ENCODE measurements at places on chromosomes 3 and 15.

- no peak for DNase-seq
Observed at GRCh38 chr3:160224256-160224655, 966 bp upstream of the C3orf80 start.

DNA sequence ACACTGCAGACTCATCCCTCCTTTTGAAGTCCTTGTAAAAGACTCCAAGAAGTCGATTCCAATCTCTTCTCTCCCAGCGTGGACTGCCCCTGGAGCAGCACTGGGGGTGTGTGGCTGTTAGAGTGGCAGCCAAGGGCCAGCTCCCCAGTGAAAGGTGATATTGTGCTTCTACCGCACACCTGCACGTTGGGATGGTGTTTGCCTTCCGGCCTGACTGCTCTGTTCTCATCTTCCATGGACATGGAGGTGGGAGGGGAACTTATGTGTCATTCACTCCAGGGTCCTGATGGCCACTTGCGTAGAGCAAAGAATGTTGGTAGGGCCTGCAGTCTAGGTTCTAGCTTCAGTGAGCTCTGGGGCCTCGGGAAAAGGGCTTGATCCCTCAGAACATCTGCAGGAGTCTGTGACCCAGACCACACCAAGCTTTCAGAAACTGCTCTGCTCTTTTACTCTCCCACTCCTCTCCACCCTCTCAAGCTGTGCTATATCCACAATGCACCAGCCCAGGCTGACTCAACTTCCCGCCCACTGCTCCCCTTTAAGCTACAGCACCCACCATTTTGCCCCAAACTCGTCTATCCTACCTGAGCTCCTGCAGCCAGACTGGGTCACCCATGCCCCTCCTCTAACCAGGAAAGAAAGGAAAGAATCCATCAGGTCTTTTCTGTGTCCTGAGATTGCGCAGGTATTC lies 31.3 kb downstream of the LIPC start:
- no peak for DNase-seq

DNA sequence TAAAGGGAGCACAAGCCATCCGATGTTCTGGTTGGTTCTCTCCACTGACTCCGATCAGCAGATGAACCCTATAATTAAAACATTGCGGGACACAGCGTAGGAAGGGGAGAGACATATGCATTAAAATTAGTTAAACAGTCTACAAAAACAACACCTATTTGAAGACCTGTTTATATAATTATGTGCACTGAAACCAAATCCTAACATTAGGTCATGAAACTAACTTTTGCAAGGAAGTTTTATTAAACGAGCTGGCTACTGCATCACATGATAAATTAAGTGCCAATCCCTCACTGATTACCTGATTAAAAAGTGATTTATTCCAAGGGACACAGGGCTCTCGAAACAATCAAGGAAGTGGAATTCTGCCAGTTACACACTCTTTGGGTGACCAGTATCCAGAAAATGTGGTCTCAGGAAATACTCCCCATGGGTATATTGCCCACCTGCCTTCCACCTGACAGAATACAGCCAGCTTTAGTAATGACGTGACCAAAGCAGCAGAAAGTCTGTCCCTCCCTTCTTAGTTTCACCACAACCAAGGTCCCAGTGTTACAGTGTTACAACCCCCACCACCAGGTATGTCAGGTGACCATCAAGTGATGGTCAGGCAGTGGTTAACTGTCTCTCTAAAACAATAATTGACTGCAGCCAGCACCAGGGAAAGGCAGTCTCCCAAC lies 69.5 kb downstream of the HERC1 start:
- DNase-seq: no peak

DNA sequence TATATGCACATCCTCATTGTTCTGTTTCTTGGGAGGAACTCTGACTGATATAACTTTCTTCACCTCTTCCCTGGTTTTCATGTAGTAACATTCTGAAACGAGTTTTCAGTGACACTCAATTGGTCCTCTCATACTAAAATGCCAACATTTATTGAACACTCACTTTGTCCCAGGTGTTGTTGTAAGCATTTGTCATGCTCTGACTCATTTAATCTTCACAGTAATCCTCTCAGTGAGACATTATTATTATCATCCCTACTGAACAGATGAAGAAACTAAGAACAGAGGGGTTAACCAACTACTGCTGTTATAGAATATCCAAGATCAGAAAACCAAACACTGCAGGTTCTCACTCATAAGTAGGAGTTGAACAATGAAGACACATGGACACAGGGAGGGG lies 94.1 kb upstream of the MRPL3 start:
- no peak for DNase-seq

DNA sequence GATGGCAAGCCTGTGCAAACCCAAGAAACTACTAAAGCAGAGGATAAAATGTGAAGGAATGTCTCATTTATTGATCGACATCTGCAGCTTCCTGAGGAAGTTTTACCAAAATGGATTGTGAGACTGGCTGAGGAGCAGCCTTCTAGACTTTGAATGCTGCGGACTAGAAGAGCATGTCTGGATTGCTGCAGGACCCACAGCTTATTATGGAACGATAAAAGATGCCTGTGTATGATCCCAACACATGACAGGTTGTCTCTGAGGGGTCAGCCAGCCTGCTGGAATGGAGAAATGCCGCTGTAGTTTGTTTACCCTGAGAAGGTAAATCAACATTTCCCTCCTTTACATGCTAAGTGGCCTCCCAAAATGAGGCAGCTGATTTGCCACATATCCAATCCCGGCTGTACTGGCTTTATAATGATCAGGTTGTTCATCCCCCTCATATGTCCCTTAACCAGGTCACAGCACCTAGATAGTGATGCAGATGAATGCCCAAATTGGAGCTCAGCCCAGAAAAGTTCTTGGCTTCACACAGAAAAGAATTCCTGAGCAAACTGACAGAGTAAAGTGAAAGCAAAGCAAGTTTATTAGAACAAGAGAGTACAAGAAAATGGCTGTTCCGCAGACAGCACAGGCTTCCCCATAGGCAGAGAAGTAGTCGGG lies 63.9 kb downstream of the IL12A start:
- DNase-seq: no peak

DNA sequence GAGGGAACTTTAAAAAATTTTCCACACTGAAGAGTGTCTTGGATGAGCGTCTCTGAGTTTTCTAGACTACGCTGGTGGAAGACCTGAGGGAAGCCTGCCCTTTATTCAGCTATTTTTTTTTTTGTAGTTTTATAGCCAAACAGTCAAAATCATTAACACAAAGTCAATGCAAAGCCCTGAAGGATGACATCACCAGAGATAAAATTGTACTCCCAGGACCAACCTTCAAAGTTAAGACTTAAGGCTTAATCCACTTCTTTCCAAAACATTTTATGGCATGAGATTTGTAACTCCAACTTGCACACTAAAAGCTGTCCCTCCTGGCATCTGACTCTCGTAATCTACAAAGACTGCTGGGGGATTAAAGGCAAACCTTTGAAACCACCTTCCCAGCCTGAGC lies 263.4 kb upstream of the LYSMD4 start:
- DNase-seq: no peak

GRCh38 chr15:62988701-62989100 lies 53.8 kb upstream of the TPM1 start:
- no peak for DNase-seq

DNA sequence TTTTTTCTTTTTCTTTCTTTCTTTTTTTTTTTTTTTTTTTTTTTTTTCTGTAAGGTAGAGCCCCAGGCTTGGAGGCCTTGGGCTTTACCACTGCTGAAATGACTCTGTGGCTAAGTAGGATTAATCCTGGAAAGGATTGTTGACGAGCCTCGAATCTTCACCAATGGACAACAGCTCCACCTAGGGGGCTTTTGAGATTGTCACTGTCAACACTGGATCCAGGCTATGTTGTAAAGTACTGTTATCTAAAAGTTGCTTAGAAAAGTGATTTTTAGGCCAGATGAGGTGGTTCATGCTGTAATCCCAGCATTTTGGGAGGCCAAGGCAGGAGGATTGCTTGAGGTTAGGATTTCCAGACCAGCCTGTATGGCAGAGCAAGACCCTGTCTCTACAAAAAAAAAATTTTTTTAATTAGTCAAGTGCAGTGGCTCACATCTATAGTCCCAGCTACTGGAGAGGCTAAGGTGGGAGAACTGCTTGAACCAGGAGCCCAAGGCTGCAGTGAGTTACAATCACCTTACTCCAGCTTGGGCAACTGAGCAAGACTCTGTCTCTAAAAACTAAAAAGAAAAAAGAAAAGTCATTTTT lies 41.6 kb downstream of the KLHL18 start:
- DNase-seq: no peak

GRCh38 chr3:139119331-139120025 lies 74.8 kb upstream of the PRR23C start:
- DNase-seq: no peak

GRCh38 chr3:188037195-188037718 lies 116.7 kb upstream of the LPP start:
- DNase-seq: no peak

DNA sequence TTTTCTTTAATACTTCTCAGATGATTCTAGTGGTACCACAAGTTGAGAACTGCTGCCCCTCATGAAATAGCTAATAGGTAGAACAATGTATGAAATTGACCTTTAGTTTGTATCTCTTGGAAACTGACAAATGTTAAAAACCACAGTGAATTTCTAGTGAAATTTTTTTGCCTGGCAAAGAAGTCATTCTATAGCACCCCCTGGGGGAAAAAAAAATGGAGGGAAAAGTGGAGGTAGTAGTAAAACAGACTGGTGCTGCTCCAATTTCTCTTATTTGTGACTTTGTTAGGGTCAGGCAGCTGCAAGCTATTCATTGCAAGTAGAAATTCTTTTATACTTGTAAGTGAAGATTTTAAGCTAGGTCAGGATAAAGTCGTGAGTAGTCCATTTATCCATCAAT lies 605.0 kb downstream of the NLGN1 start:
- no peak for DNase-seq

- DNase-seq: no peak
Observed at GRCh38 chr3:176401211-176401610, 796.1 kb downstream of the TBL1XR1 start.

DNA sequence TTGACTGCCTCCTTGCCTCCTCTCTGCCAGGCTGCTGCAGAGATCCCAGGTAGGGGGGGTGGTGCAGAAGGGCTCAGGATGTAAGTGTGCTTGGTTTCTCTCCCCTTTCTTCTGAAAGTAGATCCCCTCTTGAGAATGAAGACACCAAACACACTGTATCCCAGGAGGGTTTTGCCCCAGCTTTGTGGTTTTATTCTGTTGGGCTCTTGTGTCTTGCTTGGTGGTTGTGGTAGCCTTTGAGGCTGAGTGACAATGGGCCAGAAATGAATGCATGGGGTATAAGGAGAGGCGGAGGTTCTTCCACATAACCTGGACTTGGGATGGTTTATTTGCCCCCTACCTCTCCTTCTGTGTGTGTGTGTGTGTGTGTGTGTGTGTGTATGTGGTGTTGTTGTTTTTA lies 5.7 kb downstream of the PDIA5 start:
- DNase-seq: no peak

DNA sequence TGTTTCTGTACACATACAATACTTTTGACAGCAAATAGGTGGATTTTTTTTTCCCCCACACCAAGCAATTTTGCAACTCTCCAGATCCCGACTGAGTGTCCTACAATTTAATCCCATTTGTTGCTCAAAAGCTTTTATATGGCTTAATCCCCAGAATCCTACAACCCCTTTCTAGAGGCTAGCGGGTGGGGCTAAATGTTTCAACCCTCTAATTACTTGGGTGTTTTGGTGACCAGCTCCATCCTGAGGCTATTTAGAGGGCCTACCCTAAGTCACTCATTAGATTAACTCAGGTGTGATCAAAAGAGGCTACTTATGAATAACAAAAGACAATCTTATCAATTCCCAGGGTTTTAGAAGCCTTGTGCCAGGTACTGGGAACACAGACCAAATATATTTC lies 21.0 kb upstream of the FBXL2 start:
- no peak for DNase-seq

DNA sequence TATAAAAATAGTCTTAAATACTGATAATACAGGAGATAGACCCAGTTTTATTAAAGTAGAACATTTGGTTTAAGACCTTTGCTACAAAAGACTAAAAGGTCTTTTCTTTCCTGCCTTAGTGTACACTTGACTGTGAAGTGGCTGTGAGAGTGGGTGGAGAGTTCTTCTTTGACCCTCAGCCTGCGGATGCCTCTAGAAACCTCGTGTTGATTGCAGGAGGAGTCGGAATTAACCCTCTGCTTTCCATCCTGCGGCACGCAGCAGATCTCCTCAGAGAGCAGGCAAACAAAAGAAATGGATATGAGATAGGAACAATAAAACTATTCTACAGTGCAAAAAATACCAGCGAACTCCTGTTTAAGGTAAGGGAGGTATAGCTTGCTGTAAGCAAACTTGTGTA lies 36.5 kb downstream of the OXNAD1 start:
- no peak for DNase-seq

- no peak for DNase-seq
Observed at GRCh38 chr3:55207744-55208143, 279.4 kb downstream of the WNT5A start.

DNA sequence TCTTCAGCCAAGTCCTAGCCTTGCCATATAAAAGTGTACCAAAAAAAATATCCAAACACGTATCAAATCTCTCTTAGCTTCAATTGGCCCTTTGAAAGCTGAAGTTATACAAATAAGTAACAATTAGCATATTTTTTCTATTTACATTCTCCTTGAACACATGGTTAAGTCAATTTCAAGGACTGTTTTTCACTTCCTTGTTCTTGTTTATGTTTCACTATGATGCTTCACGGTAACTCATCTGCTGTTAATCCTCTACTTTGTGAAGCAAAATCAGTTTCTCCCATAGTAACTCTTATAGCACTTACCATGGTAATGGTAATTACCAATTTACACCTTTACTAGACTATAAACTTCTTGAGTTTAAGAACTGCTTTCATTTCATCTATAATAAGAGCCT lies 10.6 kb upstream of the SPRED1 start:
- DNase-seq: no peak

GRCh38 chr3:119664370-119664769 lies 4.0 kb upstream of the POPDC2 start:
- DNase-seq: no peak

GRCh38 chr3:172782235-172782634 lies 31.7 kb downstream of the ECT2 start:
- no peak for DNase-seq

DNA sequence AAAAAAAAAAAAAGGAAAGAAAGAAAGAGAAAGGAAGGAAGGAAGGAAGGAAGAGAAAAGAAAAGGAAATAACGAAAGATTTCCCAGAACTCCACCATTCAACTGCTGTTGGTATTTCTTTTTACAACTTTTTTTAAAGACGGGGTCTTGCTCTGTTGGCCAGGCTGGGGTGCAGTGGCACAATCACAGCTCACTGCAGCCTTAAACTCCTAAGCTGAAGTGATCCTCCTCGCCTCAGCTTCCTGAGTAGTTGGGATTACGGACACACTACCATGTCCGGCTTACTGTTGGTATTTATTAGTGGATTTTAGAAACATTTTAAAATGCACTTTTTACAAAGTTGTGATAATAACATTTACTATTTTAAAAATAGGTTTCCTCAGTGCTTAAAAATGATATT lies 15.0 kb upstream of the USP3 start:
- no peak for DNase-seq

- no peak for DNase-seq
Observed at GRCh38 chr15:92904722-92905571, 4.8 kb downstream of the CHD2 start.

Data from GOT3 (cell line).